ENCODE measurements at places on chromosomes 1 and 21.

DNA sequence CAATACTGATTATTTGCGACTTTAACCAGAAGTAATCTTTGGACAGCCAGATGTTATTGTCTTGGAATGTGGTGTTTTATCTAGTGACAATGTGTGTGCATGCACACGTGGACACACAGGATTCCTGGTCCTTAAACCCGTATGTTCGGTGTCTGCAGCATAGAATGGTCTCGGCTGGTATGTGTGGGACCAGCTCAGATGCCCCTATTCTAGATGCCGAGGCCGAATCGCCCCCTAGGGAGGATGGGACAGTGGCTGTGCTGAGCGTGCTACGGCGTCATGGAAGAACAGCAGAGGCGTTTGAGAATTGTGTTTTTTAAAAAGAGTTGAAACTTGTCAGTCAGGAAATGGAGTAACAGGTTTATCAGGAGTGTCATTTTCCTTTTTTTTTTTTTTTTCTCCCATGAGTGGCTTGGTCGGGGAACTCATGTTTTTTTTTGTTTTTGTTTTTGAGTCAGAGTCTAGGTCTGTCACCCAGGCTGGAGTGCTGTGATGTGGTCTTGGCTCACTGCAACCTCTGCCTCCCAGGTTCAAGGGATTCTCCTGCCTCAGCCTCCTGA lies 30.1 kb downstream of the SKI start:
- DNase-seq, result no peak

GRCh38 chr1:36327421-36328087 lies 4.1 kb upstream of the EVA1B start:
- DNase-seq, result no peak

GRCh38 chr1:183652547-183653461 lies at the start of gene APOBEC4:
TSS of gene APOBEC4 (minus strand) at chr1:183653316. CDS start at chr1:183648781, 4,535 bp downstream.
- peak; percentile 45 for DNase-seq

DNA sequence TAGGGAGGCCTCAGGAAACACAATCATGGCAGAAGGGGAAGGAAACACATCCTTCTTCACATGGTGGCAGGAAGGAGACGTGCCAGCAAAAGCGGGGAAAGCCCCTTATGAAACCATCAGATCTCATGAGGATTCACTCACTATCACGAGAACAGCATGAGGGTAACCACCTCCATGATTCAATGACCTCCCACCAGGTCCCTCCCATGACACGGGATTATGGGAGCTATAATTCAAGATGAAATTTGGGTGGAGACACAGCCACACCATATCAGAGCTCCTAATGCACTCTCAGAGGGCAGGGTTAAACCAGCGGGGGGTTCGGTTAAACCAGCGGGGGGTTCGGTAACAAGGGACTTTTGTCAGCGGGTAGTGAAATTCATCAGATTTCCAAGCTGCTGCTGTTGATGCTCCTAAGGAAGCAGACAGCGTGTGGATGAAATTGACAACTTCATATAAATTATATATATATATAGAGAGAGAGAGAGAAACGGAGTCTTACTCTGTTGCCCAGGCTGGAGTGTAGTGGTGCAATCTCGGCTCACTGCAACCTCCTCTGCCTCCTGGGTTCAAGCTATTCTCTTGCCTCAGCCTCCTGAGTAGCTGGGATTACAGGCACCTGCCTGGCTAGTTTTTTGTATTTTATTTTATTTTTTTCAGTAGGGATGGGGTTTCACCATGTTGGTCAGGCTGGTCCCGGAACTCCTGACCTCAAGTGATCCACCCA lies 4.2 kb downstream of the CSTB start:
- DNase-seq, result no peak

DNA sequence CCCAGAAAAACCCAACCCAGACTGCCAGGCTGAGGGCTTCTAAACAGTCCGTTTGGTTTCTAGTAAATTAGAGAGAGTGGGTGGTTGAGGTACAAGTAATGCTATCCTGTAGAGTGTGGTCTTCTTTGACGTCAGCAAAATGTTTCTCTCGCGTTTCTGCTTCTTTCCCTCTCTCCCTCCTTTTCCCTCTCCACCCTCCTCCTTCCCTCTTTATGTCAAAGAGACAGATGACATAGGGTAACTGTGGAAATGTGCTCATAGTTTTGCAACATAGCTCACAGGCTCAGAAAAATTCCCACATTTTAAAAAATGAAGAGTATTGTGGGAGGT lies 158.3 kb downstream of the TOMM20 start:
- no peak for DNase-seq

GRCh38 chr1:88462488-88463261 lies 221.4 kb upstream of the PKN2 start:
- DNase-seq, result no peak

GRCh38 chr1:165162671-165163241 lies 193.8 kb downstream of the LMX1A start:
- DNase-seq, result no peak

DNA sequence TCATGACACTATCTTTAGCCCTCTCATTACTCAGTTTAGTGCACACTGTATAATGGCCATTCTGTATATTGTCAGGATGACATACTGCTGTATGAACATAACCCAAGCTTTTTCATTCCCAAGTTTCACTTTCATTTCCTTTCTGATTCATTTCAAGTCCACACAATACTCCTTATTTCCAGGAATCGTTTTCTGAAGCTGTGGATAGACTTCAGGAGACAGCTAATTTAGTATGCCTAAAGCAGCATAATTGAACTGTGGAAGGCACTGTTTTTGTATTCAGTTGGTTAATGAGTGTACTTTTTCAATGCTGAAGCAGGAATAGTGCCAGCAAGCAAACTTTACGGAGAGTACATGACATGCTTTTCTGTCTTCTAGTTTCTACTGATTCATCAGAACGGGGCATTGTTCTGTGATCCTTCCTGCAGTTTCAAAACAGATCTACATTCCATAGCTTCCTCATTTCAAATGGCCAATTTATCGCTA lies 578.5 kb upstream of the ZP4 start:
- no peak for DNase-seq

GRCh38 chr1:240254778-240255291 lies 163.2 kb downstream of the FMN2 start:
- DNase-seq, result no peak

- no peak for DNase-seq
Observed at GRCh38 chr1:217781056-217781455, 149.9 kb downstream of the SPATA17 start.

- no peak for DNase-seq
Observed at GRCh38 chr1:94773296-94773809, 46.8 kb upstream of the SLC44A3 start.

DNA sequence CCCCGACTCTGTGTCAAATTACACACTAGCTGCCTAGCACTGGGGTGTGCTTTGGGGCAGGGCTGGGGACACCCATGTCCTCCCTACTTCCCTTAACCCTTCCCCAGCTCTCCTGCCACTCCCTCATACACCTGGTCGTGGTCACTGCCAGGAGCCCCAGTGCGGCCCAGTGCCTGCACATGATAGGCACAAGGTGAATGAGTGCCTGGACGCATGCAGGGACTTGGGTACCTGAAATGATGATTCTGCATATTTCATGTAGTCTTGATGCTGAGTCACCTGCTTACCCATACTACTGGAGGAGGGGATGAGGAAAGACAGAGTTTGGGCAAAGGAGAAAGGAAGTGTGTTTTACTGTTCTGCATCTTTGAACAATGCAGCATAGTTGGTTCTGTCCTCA lies 1.5 kb upstream of the VANGL2 start:
- no peak for DNase-seq

DNA sequence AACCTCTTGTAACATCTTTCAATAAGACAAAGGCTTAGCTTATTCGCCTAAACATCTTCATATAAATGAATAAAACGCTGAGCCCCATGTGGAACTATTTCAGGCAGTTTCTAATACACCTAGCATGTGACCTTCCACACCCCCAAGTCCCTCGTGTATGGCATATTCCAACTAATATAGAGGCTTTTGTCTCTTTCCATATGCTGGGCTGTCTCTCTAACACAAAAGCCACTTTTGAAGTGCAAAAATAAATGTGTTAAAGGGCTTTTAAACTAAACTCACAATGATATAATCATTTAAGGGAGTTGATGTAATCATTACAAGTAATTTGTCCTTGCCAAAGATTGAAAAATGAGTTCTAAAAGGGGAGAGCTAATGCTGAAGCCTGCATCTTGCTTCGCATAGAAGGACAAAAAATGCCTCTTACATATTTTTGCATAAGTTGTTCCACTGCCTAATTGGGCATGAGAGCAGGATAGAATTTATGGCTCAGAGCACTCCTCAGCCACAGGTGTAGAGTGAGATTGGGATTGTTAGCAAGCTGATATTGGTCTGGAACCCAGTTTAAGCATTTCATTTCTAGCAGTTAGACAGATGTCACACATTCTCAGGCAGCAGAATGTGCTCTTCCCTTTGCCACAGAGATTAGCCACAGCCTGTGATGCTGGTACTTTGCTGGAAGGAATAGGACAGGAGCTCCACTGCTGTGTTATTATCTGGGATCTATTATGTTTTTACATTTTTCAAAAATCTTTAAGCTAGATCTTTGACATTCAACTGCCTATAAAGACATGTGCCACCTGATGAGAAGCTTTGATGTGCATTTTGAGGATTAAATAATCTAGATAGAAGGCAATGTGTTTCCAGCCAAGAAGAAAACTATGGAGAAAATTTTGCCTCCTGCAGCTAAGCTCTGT lies 1044.4 kb downstream of the ADGRL2 start:
- no peak for DNase-seq

GRCh38 chr1:3064901-3065300 lies 4.1 kb upstream of the PRDM16 start:
- no peak for DNase-seq

- DNase-seq, result no peak
Observed at GRCh38 chr1:219834314-219834917, 93.9 kb downstream of the SLC30A10 start.

DNA sequence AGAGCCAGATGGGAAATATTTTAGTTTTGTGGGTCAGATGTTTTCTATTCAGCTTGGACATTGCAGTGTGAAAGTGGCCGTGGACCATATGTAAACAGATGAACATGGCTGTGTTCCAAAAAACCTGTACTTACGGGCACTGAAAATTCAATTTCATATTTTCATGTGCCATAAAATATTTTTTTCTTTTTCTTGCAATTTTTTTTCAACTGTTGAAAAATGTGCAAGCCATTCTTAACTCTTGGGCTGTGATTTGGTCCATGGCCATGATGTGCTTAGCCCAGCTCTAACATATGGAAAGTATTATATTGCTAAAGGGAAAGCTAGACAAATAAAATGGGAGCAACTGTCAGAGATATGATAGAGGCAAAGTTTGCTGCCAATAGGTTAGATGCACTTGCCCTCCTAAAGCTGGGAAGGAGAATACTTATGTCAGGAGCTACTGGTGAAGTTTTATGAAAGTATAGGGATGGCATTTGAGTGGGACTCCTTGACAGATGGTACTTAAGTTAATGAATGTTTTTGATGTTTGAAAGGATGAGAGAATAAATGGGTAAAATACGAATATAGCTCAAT lies 240.3 kb downstream of the RYR2 start:
- DNase-seq, result no peak

GRCh38 chr1:227357927-227358302 lies 39.6 kb upstream of the CDC42BPA start:
- no peak for DNase-seq

DNA sequence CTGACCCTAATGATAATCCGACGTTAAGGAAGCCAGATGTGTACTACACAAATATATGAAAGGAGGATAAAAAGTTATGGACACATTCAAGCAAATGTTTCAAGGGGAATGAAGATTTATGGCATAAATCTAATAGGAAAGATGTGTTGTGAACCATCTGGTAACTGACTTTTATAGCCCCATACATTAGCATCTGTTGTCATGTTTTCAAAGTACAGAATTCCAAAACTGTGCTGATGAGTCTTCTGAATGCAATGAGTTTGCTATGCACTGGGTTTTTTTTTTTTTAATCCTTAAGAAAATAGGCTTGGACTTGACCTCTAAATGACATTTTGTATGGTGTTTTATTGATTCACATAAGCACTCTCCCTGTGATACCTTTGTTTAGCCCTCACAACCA lies 158.5 kb upstream of the ESRRG start:
- DNase-seq, result no peak

GRCh38 chr1:235286667-235287066 lies 41.3 kb downstream of the ARID4B start:
- DNase-seq, result no peak
